ENCODE measurements at places on chromosomes 12 and 14. TPM values are rescaled to one million over a fixed set of nuclear protein-coding genes. Genes with fewer than 3 reads are reported as not detected.

DAO gene
- total RNA-seq: not detected

KRT83 gene
- total RNA-seq: not detected

CISTR gene
- total RNA-seq: not detected

SYCP3 gene
- total RNA-seq: not detected

LBHD2 gene
- total RNA-seq: not detected

JAG2 gene
- total RNA-seq: 35.5 TPM

ESPL1 gene
- not detected for total RNA-seq

TAMALIN gene
- total RNA-seq: 32.6 TPM

KRT73 gene
- total RNA-seq: not detected

RPAP3 gene
- 8.1 TPM for total RNA-seq

TPPP2 gene
- not detected for total RNA-seq

NFATC4 gene
- 58.9 TPM for total RNA-seq

MAPK1IP1L gene
- total RNA-seq: 51.8 TPM

DNA sequence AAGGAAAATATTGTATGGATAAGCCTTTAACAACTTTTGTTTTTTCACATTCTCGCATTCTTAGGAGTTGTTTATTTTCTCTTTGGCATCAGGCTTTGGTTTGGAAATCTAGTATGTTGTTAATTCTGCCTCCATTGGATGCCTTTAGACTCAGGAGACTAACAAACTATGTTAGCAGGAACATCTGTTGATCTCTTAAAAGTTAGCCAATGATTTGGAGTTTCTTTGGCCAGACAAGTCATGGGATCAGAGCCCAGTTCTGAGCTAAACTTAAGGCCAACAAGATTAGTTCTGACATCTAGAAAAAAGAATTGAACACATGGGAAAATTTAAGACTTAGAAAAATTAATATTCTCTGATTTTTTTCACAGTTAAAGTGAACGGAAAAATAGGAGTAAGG, 35.3 kb upstream of the STRAP start:
- no peak for DNase-seq

GRCh38 chr12:124494751-124495129, 72.7 kb downstream of the NCOR2 start:
- DNase-seq: no peak

- DNase-seq: no peak
Measured at GRCh38 chr12:32104572-32105355, 1.9 kb upstream of the BICD1 start.

DNA sequence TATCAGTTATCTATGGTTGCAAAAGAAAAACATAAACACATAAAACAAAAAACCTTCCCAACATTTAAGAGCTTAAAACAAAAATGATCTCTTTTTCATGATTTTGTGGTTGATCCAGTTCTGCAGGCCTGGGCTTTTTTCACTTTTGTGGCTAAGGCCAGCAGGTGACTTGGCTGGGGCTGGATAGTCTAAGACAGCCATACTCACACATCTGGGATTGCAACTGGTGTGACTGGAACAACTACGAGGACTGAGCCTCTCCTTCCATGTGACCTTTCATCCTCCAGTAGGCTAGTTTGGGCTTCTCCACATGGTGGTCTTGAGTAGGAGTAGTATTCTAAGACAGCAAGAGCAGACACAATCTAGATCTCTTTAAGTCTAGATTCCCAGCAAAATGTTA, 7.2 kb upstream of the PKP2 start:
- no peak for DNase-seq

- DNase-seq: no peak
Measured at GRCh38 chr12:106767954-106768822, 6.3 kb upstream of the RIC8B start.

DNA sequence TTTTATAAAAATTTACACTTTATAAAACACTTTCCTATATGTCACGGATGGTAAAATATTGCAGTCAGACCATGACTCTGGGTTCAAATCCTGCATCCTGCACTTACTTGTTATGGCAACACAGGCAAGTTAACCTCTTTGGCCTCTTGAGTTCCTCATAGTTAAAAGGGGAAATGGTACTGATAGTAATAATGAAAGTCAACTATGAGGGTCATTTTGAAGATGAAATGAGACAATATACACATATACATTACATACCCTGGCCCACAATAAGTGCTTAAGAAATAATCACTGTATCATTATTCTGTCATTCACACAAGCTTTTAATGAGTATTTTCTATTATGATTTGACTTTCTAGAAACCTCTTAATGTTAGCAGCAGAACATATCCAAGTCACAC, 64.4 kb downstream of the C12orf42 start:
- no peak for DNase-seq

DNA sequence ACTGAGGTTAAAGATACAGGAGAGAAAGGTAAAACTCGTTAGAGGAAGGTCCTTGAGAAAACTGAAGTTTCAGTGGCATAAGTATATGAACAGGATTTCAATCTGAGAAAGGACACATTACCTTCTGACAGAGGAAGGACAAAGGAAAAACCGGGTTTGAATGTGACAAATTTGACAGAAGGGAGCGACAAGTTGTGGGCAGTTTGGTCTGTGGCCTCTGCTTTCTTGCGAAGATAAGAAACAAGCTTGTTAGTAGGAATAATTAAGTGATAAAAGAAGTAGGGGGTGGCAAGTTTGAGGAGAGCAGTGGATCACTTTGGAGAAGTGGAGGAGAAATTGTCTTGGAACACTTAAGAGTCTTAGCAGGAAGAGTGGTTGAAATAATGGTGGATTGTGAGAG, 5.1 kb downstream of the MON2 start:
- DNase-seq: no peak

GRCh38 chr14:67453575-67454300, 34.8 kb downstream of the TMEM229B start:
- no peak for DNase-seq

DNA sequence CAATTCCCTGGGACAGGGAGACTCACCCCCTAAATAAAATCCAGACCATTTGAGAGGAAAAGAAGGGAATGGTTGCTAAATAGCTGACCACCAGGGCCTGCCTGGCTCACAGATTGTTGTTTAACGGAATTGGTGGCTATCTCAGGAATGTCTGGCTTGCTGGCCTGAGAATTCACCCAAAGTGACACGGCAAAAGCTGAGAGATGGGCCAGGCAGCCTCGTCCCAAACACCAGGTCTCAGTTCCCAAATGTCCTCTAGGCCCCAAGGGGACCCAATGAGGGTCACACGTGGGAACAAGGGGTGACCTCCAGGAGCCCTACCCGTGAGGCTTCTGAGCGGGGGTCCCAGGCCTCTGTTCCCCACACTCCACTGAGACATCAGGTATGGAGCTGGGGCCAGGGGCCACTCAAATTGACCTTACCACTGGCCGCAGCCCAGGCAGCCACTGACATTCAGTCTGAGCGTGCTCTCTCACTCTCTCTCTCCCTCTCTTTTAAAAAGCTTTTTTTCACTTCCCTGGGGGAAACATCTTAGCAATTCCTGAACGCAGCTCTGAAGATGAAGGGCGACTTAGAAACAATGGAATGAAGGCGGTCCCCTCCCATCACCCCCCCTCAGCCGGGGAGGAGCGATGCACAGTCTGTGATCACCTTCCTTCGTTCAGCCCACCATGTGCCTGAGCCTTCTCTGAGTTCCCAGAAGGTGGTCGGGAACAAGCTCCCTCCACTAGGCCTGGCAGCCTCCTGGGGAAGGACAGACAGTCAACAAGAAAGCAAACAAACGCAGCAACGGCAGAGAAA, 131.2 kb downstream of the SCARB1 start:
- no peak for DNase-seq

DNA sequence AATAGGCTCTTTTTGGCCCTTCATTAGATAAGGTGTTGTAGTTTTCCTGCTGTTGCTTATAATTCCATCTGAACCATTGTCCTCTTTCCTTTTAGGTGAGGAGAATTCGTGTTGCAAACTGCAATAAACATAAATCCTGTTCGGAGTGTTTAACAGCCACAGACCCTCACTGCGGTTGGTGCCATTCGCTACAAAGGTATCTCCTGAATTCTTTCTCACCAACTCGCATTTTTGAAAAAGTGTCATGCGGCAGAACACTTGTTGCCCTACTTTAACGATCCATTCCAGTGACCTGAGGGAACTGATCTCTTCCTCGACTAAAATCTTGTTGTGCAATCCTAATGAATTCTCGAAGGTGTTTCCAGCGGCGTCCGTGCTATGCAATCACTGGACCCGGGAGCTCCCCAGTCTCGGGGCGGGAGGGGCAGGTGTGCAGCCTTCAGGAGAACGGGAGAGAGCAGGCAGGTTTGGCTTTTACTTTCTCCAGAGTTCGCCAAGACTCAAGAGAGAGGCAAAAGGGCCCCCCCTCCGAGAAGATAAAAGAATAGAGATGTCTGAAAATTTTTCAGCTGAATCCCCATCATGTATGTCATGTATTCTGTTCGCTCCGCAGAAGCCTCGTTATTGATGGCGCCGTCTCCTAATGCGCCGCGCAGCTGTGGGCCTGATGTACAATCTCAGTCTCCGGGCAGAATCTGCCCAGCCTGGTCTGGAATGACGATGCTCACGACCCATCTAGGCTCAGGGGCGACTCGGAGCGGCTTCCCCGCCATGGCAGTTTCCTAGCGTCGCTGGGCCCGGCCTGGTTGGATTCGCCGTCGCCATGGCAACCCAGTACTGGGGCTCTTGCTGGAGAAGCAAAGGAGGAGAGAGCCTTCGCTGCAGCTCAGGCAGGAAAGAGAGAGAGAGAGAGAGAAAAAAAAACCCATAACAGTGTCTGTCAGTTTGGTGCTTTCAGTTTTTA, 38.2 kb downstream of the PLXNC1 start:
- no peak for DNase-seq

DNA sequence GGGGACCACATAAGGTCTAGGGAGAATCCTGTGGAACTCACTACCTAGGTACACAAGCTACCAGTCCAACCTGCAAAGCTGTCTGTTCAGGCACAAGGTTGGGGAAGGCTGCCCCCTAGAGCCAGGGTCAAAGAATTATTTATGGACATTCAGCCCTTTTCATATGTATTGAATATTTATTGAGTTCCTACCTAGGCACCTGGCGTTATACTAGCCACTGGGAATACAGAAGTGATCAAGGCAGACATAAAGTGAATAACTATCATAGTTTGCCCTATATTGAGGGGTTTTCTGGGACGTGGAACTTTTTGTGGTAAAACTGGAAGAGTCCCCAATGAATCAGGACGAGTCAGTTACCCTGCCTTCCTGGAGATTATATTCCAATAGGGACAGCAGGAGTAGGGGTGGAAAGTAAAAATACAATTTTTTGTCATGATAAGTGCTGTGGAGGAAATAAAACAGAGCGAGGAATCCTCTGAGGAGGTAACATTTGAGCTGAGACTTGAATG, 5.8 kb upstream of the SLC48A1 start:
- DNase-seq: no peak

DNA sequence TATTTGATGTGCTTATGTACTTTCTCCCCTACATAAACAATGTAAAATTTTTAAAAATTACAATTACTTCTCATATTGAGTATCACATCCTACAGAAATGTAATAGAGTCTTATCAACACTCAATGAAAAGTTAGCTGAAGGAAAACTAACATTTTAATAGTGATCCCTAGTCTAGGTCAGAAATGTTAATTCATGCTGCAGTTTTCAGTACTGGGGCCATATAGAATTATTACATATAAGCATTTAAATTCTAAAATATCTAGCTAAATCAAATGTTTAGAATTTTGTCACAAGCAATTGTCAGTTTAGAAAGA, 37.8 kb downstream of the SLC6A15 start:
- no peak for DNase-seq

- DNase-seq: no peak
Measured at GRCh38 chr14:85359505-85359904, 170.4 kb upstream of the FLRT2 start.

- DNase-seq: no peak
Measured at GRCh38 chr12:3200814-3201233, 123.6 kb downstream of the TSPAN9 start.

DNA sequence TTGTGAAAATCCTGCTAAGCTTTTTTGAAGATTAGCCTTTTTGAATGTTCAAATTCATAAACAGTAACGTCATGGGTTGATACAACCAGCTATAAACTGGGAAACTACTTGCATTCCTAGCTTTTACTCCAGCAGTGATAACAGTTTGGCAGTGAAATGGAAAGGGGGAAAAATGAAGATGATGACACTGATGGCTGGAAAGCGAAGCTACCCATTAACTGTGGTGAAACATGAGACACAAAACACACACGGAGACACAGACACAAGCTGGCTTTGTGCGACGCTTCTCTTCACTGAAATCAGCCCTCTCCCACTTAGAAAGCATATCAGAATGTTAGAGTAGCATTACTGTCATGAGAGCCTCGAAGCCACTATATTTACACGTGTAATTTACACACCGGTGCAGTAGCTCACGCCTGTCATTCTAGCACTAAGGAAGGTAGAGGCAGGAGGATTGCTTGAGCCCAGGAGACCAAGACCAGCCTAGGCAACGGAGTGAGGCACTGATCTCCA, 15.7 kb downstream of the VPS37B start:
- no peak for DNase-seq

- DNase-seq: no peak
Measured at GRCh38 chr12:92528097-92528496, 174.7 kb upstream of the PLEKHG7 start.

DNA sequence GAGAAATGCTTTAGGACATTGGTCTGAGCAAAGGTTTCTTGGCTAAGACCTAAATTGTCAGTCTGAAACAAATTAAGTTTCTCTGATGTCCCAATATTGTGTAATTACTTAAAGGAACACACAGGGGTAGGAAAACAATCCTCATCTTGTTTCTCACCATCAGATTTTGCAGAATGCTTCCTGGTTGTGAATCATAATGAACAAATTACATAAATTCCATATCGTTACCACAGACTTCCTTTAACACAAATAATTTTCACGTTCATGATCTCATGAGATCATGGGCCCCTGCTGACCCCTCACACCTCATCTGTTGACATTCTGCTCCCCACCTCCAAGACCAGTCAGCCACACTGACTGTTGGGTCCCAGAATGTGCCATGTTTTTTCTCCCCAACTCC, 194.1 kb downstream of the MON2 start:
- DNase-seq: no peak

DNA sequence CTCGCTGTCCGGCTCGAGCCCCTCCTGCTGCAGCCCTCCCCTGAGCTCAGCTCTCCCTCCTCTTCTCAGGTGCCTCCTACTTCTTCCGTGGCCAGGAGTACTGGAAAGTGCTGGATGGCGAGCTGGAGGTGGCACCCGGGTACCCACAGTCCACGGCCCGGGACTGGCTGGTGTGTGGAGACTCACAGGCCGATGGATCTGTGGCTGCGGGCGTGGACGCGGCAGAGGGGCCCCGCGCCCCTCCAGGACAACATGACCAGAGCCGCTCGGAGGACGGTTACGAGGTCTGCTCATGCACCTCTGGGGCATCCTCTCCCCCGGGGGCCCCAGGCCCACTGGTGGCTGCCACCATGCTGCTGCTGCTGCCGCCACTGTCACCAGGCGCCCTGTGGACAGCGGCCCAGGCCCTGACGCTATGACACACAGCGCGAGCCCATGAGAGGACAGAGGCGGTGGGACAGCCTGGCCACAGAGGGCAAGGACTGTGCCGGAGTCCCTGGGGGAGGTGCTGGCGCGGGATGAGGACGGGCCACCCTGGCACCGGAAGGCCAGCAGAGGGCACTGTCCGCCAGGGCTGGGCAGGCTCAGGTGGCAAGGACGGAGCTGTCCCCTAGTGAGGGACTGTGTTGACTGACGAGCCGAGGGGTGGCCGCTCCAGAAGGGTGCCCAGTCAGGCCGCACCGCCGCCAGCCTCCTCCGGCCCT, 22.8 kb downstream of the MMP17 start:
- DNase-seq: peak; percentile 73

- DNase-seq: no peak
Measured at GRCh38 chr12:117067016-117067415, 32.2 kb downstream of the TESC start.

GRCh38 chr14:97155320-97155719, 358.1 kb downstream of the VRK1 start:
- DNase-seq: no peak
